Activated naive CD4-positive, alpha-beta T cell treated with anti-CD3 and anti-CD28 coated beads, Interleukin-2, amount 50 U/mL, for 16 hours (primary cell): ENCODE measurements at places on chromosomes 4 and X.

DNA sequence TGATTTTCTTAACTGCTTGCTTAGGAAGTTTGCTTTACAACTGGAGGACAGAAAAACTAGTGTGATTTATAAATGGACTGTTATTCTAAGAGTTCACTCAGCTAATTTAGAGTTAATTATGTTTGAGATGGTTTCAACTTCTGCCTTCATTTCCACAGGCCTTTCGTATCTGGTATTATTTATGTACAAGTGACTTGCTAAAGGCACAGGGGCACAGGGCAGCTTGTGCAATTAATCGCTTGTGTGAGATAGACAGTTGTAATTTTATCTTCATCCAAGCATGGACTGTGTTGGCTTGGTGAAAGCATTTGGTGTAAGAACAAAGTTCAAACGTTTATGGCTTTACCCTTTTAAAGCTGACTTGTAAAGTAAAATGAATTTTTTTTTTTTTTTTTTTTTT, 38.3 kb downstream of the GPAT3 start:
- no peak for DNase-seq

- no peak for DNase-seq
These were observed 168.8 kb upstream of the FAM47A start for GRCh38 chrX:34300871-34301270.

- DNase-seq = no peak
These were observed 135.1 kb downstream of the RAPGEF2 start for GRCh38 chr4:159237975-159238374.

DNA sequence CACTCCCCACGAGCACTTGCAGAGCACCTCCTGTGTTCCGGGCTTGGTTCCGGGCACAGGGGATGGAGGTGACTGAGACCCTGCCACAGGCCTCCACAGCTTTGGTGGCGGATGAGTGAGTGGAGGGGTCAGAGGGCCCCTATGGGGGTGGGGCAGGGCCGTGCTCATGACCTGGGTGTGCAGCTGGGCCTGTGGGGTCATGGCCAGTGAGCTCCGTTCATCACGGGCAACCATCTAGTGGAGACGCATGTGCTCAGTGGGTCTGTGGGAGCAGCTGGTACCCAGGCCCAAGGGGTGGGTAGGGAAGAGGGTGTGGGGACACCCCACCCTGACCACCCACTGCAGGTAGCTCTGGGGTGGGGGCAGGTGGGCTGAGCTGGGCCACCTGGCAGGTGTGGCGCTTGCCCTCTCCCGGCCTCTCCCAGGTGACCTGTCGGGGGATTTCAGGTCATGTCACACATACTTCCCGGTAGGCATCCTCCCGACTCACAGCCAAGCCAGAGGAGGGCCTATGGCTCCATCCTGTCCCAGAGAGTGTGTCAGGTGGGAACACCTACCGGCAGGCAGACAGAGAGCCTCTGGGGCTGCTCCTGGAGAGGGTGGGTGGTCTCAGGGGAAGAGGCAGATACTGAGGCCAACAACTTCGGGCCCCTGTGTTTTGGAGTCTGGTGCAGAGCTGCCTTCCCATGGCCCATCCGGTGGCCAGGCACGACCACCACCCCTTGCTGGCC, 3.6 kb downstream of the PSAPL1 start:
- DNase-seq = peak; percentile 9

GRCh38 chr4:89665662-89666061, 171.3 kb downstream of the SNCA start:
- no peak for DNase-seq

- DNase-seq = no peak
These were observed 179.8 kb downstream of the SPCS3 start for GRCh38 chr4:176499518-176499917.

GRCh38 chr4:57064120-57064519, 46.1 kb downstream of the IGFBP7 start:
- DNase-seq = no peak

DNA sequence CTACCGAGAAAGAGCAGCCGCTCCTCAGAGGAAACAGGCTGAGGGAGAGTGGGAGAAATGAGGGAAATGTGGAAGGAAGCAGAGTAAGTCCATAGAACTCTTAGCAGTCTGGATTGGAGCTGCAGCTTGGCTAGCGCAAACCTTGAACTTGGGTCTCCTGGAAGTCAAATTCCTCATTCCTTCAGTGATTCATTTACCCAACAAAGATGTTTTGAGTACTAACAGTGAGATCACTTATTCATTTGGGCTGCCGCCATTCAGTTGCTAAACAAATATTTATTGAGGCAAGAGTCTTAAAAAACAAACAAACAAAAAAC, 51.5 kb downstream of the SEL1L3 start:
- no peak for DNase-seq

- DNase-seq = no peak
These were observed 113.8 kb upstream of the ARSJ start for GRCh38 chr4:114093221-114093715.

GRCh38 chrX:118901991-118902390, 72.4 kb upstream of the LONRF3 start:
- DNase-seq = no peak

DNA sequence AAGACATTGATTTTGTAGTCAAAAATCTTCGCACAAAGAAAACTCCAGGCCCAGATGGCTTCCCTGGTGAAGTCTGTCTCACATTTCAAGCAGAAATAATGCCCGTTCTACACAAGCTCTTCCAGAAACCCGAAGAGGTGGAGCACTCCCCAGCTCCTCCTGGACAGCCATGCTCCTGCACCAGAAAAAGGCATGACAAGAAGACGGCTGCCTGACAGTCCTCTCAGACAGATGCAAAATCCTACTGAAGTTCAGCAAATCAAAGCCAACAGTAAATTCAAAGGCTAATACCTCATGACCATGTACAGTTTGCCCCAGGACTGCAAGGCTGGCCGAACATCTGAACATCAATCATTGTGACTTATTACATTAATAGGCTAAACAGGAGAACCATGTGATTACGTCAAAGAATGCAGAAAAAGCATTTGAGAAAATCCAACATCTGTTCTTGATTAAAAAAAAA, 30.8 kb upstream of the MXD4 start:
- DNase-seq = no peak
